ENCODE measurements at places on chromosomes 13 and 19.

DNA sequence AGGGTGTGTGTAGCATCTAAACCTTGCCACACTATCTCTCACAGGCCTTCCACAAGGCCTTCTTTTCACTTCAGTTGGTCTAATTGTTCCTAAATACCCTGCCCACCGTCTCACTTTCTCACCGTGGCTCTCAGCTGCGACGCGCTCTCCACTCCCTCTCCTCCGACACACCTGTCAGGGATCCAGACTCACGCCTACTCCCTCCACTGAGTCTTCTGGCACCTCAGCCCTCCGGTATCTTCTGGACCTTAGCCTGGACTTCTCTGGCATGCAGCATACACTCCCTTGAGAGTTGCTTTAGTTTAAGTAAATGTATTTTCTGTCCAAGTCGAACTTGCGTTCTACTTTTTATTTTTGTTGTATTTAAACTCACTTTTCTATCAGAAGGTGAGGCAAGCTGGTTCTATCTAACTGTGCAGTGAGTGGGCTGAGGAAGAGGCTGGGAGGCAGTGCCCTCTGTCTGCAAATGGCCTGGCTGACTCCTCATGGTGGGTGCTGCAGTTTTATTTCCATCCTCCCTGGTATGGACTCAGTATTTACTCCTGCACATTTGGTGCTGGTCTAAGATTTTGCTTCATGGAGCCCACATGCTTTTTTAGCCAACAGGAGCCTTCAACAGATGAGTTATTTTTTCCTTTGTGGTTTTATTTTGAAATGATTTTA is 28.5 kb upstream of the ARGLU1 start:
- DNase-seq = no peak

- DNase-seq = no peak
Observed at GRCh38 chr13:83340170-83340569, 542.1 kb downstream of the SLITRK1 start.

DNA sequence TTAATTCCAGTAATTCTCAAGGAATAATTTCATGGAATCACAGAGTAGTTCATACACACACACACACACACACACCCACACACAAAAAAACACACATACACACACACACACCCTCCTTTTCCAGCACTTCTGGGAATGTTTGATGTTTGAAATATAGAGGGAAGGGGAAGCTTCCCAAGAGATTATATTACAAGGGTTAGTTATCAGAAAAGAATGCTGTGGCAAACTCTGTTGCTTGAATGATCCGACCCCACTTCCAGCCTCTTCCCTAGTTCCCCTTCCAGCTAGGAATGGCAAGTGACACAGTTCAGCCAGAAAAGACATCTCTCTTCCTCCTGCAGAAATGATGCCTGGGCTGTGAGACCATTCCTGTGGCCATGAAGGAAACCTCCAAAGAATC is 49.9 kb downstream of the KCTD12 start:
- no peak for DNase-seq

- DNase-seq = no peak
Observed at GRCh38 chr19:35830986-35831385, 18.3 kb upstream of the PRODH2 start.

- DNase-seq = no peak
Observed at GRCh38 chr13:37791699-37792098, 77.9 kb downstream of the TRPC4 start.

DNA sequence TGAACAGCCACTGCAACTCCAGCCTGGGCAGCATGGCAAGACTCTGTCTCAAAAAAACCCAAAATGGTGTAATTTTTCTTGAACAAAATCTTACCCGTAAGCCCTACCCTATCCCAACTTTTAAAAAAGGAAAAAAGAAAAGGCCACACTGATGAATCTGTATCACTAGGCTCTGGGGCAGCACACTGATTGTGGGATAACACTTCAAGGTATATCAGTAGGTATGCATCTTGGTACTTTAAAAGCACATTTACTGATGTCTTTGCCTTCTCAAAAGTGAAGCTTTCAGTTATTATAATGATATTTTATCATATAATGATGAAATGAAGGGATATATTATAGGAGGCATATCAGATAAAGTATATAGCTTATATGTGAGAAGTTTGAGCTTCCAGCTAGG is 24.3 kb downstream of the ZNF112 start:
- DNase-seq = no peak

DNA sequence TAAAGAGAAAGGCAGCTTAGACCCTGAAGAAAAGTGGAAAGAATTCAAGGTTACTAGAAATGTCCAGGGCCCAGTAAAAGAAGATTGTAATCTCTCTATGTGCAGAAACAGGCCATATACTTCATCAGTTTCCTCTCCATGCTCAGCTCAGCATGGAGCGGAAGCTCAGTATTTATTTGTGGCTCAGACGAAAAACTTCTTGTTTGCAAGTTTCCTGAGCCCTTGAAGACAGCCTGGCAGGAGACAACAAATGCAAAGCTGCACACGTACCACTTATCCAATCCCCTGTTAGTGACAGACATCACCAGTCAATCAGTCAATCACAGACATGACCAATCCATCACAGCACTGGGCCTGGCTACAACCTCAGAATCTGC is 8.1 kb upstream of the KLF2 start:
- no peak for DNase-seq

- no peak for DNase-seq
Observed at GRCh38 chr19:7288977-7289376, 5.2 kb downstream of the INSR start.

DNA sequence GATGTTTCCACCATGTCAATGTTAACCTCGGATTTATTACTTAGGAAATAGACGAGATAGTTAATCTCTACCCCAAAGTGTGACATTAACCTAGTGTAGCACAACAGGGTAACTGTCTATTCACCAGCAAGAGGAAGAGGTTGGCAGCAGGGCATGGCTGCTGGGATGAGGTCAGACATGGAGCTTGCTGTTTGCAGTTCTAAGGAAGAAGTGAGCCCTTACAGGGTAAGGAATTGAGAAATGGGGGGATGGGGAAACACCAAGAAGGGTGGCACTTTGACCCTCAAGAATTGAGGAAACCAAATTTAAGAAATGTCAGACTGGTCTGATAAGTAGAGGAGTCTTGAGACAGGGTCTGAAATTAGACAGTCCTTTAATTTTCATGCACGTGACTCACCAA is 62.4 kb downstream of the MBD3L2B start:
- DNase-seq = no peak

GRCh38 chr13:46063292-46063691 is 10.7 kb upstream of the ZC3H13 start:
- no peak for DNase-seq

- no peak for DNase-seq
Observed at GRCh38 chr13:82344867-82345266, 1537.4 kb downstream of the SLITRK1 start.

DNA sequence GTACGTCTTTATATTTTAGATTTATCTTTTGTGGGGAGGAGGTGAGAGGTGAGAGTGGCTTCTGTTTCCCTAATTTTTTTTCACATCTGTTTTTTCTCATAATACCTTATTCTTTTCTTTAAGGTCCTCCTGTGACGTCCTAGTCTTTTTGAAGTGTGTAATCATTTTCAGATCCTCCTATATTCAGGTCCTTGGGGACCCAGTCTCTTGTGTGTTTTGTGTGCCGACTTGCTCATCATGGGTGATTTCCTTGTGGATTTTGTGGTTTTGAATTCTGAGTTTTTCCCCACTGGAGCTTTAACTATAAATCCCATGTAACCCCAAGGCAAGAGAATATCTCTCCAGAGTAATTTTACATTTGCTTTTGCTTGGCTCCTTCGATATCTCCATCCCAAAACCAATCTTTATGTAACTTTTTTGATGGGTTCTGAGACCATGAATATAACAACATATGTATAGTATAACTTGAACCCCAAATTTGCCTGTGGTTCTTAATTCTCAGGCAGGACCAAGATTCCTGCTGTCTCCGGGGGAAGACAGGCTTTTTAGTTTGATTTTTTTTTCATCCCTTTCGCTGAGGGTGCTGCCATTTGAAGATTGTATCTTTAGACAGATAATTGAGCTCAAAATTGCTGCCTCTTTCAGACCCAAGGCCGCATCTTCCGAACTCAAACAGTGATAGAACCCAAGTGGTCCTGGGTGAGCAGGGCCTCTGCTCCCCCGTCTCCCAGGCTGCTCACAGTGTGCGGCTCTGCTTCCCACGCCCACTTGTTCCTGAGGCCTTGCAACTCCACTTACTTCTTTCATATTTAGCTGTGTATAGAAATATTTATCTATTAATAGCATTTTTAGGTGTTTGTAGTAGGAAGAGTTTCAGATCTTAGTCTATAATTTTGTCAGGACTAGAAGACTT is 59.1 kb upstream of the GPR183 start:
- no peak for DNase-seq

- no peak for DNase-seq
Observed at GRCh38 chr13:87680298-87680697, 9.1 kb downstream of the SLITRK5 start.

GRCh38 chr19:19025861-19026260 is 7.5 kb downstream of the SUGP2 start:
- DNase-seq = no peak

- no peak for DNase-seq
Observed at GRCh38 chr13:69178000-69178399, 929.6 kb upstream of the ATXN8OS start.

GRCh38 chr13:107459430-107459829 is 755.9 kb downstream of the LIG4 start:
- DNase-seq = no peak

Data from right atrium auricular region (tissue), 2 donors.